ENCODE measurements at places on chromosomes 13 and 19.

GRCh38 chr19:40279761-40280607, 5.2 kb downstream of the AKT2 start:
- no peak for DNase-seq

GRCh38 chr19:49807058-49807903, 5.8 kb downstream of the FUZ start:
- DNase-seq, result no peak

GRCh38 chr13:77339408-77339807, 12.5 kb upstream of the MYCBP2 start:
- DNase-seq, result no peak

DNA sequence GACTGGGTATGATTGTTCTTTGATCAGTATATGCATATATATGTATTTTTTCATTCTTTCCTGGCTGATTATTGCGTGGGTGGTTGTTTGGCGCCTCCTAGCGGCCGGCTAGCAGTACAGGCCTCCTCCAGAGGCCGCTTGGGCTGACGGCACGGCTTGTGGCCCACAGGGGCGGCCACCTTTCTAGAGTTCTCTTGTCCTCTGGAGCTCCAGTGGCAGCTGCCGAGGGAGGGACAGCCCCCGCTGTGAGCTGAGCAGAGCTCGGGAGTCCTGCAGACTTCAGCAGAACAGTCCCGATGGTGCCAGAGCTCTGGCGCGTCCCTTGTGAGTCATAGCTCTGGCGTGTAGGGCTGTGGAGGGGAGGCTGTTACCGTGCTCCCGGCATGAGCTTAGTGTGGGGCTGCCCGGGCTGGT, 22.5 kb upstream of the ZNF429 start:
- DNase-seq, result peak; percentile 74

DNA sequence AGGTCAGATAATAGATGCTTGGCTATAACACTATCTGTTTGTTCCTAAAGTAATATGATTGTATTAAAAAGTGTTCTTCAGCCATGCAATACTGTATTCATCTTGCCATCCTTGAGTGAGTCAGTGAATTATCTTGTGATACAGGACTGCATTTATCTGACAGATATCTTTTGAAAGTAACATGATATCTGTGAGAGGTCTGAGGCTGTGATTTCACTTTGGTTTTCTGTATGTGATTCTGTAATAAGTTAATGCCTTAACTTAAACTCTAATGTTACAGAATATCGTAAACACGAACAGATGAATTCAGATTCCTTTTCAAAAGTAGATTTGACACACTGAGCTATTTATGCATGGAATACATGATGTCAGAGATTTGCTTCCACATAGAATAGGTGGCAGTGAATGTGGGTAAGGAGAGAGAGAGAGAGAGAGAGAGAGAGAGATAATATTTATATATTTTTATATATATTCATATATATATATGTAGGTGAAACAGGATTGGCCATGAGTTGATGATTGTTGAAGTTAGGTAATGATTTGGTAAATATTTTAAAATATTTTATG, 97.9 kb upstream of the RNF113B start:
- DNase-seq, result no peak

DNA sequence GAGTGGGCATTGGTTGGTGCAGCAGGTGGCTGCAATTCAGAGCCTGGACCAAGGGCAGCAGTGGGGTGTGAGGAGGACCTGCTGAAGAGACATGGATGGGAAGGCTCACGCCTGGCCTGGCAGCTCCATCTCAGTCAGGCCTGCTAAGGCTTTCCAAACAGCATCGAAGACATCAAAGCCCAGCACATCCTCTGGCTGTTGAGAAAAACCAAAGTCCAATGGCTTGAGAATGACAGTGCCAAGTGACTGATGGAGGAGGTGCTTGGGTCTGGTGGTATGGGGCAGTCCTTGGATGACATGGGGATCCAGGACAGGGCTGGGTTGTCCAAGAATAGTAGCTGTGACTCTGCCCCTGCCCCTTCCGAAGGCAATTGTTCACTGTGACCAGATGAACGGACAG, 19.0 kb upstream of the XPO4 start:
- no peak for DNase-seq

- no peak for DNase-seq
These were observed 409.3 kb downstream of the ZNF536 start for GRCh38 chr19:30781519-30781918.

DNA sequence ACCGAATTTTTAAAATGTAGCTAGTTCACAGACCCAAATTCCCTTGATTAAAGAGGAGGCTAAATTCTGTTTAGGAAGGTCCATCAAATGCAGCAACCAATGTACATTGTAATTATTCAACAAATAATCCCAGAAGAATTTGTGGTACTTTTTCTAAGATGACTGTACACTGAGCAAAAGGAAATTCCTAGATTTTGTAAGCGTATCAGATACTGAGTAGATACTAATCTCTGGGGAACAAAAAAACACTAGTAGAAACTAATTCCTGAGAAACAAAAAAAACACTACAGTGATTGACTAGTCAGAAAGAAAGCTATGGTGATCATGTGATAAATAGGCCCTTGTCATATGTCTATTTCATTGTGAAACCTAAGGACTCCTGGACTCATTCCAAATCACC, 246.1 kb downstream of the PCDH17 start:
- no peak for DNase-seq

DNA sequence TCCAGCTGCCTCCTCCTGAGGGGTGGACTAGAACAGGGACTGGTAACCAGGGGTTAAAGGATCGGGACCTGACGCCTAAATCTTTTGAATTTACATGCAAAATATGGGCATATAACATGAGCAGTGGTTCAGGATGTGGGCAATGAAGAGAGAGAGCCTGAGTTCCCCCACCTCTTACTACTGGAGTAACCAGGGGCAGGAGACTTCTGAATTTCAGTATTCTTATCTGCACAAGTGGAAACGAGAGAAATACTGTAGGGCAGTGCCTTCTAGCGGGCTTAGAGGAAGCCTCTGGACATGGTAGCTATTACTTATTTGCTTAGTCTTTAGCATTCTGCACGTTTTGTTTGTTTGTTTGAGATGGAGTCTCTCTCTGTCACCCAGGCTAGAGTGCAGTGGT, 26.3 kb downstream of the BCAT2 start:
- DNase-seq, result no peak

GRCh38 chr13:20482275-20482761, 43.3 kb downstream of the CRYL1 start:
- no peak for DNase-seq

GRCh38 chr13:65582160-65582559, 1648.0 kb downstream of the PCDH9 start:
- DNase-seq, result no peak

DNA sequence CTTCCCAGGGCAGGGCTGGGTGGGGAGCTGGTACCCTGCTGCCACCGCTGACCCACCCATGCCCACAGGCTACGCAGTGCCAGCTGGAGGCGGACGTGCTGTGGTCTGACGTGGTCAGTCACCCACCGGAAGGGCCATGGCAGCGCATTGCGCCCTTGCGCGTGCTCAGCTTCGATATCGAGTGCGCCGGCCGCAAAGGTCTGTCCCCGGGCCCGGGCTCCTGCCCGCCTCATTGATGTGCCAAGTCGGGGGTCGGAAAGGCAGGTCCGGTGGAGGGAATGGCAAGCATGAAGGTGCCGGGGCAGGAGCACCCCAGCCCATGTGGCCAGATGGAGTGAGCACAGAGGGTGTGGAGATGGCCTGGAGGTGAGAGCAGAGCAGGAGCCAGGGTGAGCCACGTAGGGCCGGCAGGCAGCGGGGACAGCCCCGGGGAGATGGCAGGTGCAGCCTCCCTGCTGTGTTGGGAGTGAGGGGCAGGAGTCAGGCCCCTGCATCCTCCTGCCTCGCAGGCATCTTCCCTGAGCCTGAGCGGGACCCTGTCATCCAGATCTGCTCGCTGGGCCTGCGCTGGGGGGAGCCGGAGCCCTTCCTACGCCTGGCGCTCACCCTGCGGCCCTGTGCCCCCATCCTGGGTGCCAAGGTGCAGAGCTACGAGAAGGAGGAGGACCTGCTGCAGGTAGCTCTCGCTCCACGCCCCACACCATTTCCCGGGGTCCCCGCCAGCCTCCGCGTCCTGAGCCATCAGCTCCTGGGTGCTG, 16.0 kb upstream of the SPIB start:
- DNase-seq, result no peak

- DNase-seq, result no peak
These were observed 77.8 kb downstream of the TUBGCP3 start for GRCh38 chr13:112510002-112510780.

GRCh38 chr19:10809651-10810285, 26.2 kb downstream of the TMED1 start:
- peak; percentile 77 for DNase-seq

DNA sequence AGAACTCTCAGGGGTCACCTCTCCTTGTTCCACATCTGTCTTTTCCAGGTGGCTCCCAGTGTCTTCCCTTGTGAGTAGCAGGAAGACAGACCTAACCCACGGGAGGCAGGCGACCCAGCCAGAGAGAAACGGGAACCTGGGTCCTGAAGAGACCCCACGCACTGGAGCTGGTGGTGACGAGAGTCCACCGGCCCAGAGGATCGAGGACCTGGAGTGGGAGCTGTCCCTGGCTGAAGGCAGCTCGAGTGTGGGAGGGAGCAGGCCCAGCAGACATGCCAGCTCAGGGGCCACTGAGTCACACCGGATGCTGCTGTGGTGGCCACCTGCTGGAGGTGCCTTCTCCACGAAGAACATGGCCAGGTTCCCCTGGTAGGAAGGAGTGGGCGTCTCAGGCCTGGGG, 66.5 kb upstream of the ATP12A start:
- no peak for DNase-seq

DNA sequence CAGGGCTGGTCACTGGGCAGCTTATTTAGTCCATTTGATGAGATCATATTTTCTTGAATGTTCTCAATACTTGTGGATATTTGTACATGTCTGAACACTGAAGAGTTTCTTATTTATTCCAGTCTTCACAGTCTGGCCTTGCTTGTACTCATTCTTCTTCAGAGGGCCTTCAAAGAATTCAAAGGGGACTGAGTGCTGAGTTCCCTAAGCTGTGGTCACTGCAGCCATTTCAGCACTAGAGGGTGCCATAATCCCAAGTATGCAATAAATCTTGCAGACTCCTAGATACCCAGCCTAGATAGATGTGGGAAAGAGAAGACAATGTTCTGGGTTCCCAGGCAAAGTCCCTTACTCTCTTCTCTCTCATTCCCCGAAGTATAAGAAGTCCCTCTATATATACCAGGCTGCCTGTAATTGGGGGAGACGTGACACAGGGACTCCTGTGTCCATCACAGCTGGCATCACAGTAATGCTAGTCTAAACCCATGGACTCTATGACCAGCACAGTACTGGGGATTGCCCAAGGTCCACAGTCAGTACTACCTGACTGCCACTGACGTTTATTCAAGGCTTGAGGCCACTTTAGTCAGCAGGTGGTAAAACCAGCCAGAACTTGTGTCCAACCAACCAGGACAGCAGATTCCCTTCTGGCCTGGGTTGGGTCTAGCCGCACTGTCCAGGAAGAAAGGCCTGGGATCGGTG, 8.9 kb upstream of the VN1R1 start:
- no peak for DNase-seq

- DNase-seq, result no peak
These were observed 366.2 kb downstream of the DNAJC15 start for GRCh38 chr13:43389573-43389972.

DNA sequence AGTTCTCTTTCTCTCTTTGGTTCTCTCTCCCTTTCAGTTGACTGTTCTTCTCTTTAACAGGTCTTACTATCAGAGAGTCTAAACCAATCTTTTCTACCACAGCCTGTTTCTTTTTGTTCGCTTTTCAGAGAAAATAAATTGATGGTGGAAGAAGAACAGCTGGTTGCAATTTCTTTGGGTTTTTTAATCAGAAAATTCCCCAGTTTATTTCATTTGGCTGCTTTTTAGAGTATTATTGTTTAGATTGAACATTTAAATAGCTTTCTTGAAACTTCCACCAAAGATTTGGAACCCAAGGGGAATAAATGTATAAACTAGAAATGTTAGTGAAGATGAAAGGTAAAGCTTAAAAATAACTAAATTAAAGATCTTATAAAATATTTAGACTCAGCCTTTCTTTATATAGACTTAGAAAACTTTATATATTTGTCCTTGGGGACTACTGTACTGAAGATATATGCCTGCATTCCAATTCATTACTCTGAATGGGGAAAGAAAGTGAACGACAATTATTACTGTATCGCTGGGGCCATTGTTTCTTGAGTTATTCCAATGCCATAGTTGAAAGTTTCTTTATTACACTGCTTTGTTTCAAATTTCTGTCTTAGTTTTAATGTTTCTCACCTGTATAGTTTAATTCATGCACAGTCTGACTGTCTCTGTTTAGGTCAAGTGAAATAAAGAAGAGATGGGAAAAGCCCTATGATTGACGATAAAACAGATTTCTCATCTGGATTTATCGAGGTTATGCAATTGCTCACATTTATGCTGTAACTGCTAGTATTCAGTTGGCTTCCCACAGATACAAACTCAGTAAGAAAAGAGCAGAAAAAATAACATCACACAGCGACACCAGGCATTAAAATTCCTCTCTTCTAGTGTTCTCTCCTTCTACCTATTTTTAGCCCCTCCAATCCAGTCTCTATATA, 169.4 kb upstream of the CSNK1A1L start:
- DNase-seq, result no peak

GRCh38 chr13:41271456-41272285, 8.3 kb upstream of the MTRF1 start:
- DNase-seq, result no peak

DNA sequence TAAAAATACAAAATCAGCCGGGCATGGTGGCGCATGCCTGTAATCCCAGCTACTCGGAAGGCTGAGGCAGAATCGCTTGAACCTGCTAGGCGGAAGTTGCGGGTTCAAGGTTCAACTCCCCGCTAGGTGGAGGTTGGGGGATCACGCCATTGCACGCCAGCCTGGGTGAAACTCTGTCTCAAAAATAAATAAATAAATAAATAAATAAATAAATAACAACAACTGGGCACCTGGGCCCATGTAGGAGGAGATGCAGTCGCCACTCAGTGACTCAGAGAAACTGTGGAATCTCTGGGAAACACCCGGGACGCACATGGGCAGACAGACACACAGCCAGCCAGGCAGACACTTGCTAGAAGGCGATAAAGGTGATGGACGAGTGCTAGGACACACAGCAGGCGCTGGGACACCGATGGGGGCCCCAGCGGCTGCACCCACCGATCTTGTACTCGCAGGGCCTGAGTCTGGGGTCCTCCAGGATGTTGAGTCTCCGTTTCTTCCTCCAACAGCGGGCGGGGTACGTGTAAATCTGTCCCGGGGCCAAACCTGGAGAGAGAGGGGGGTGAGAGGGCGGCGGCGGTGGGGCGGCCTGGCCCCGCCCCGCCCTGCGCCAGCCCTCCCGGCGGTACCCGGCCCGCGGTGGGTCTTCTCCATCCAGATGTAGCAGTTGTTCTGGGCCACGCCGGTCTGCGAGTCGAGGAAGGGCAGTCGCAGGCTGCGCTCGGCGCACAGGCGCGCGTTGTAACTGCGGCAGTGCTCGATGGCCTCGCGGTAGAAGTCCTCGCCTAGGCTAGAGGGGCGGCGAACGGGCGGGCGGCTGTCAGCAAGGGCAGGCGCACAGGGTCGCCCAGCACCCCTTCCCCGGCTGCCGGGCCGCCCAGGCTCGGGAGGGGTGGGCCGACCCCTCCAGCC, 1.8 kb downstream of the DPF1 start:
- no peak for DNase-seq

GRCh38 chr19:881385-882071, 11.5 kb downstream of the MED16 start:
- DNase-seq, result no peak
